A549 treated with CpdA at 1 μM for 4 hours (cell line): ENCODE measurements at places on chromosomes 4 and X. TPM values are rescaled to one million over a fixed set of nuclear protein-coding genes. Genes with fewer than 3 reads are reported as not detected.

The ARR3 gene
- total RNA-seq = not detected in 5 replicates

The GLRA3 gene
- not detected in 5 replicates for total RNA-seq

The VSIG4 gene
- not detected in 5 replicates for total RNA-seq

The PRDM5 gene
- 3.3 to 4.9 TPM (median 4.5 TPM) in 5 replicates for total RNA-seq

The SPANXA2 gene
- 0.21 to 0.27 TPM (median 0.21 TPM) in 3 of 5 replicates, not detected in the others for total RNA-seq

The PCDH18 gene
- total RNA-seq = 0.02 TPM in 1 of 5 replicates, not detected in the others

The CYLC1 gene
- not detected in 5 replicates for total RNA-seq

The DCAF8L1 gene
- not detected in 5 replicates for total RNA-seq
